Activated CD8-positive, alpha-beta memory T cell treated with anti-CD3 and anti-CD28 coated beads, Interleukin-2, amount 50 U/mL, for 4 hours (primary cell): ENCODE measurements at places on chromosomes 7 and 10.

DNA sequence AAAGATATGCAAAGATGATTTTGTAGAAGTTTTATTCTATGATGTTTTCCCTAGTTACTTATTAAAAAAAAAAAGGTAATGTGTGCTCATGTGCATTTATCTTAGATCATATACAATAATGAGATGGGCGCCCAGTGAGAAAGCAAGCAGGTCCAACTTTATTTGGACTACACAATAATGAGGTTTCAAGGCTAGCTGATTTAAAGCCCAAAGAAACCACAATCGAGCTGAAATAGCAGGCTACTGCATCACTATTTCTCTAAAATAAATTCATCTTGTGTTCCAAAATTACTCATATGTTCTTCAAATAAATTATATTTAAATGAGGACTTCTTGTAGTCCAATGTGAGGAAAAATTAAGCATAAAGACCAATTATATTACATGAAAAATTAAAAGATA is 110.1 kb downstream of the JMJD1C start:
- no peak for DNase-seq

GRCh38 chr10:119330342-119330741 is 123.0 kb downstream of the GRK5 start:
- no peak for DNase-seq

GRCh38 chr10:6069081-6069931 is 7.1 kb upstream of the IL2RA start:
- DNase-seq: no peak

GRCh38 chr7:21942955-21943354 is 2.7 kb downstream of the CDCA7L start:
- DNase-seq: no peak

GRCh38 chr7:78179211-78179610 is 380.6 kb downstream of the PHTF2 start:
- DNase-seq: no peak

DNA sequence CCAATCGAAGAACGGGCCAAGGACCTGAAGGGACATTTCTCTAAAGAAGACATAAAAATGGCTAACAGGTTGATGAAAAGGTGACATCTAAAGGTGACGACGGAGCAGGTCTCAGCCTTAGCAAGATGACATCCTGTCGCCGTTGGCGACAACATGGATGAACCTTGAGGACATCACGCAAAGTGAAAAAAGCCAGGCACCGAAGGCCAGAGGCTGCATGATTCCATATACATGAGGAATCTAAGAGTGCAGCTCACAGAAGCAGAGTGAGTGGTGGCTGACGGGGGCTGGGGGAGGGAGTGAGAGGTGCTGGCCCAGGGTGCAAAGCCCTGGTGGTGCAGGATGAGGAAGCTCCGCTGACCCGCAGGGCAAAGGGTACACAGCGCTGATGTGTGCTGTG is 34.1 kb upstream of the NKX6-2 start:
- DNase-seq: no peak

DNA sequence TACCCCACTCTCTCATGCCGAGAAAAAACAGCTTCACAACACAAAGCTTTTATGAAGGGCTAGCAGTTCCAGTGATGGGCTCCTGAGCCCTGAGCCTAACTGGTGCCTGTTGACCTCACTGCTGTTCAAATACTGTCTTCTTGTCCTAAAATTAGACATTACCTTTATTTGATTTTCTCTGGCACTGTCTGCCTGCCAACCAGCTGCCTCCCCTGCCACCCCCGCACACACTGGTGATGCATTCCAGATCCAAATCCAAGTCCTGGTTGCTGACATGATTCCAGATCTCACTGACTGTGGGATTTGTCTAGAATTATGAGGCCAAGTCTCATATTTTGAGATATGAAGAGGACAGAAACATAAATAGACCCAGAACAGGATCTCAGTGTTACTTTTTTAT is 816.2 kb downstream of the NRG3 start:
- DNase-seq: no peak

DNA sequence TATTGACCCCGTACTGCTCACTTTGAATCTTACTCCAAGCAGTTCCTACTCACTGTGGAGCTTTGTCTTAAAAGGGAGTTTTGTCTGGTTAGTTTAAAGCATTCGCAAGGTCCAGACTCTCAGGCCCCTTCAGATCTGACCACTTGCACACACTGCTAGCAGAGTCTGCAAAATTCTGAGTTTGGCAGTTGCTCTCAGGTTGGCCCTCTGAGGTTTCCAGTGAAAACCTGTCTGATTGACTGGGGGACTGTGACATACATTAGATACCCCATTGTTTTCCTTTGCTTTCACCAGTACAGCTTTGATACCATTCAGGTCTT is 149.2 kb downstream of the XPNPEP1 start:
- no peak for DNase-seq

DNA sequence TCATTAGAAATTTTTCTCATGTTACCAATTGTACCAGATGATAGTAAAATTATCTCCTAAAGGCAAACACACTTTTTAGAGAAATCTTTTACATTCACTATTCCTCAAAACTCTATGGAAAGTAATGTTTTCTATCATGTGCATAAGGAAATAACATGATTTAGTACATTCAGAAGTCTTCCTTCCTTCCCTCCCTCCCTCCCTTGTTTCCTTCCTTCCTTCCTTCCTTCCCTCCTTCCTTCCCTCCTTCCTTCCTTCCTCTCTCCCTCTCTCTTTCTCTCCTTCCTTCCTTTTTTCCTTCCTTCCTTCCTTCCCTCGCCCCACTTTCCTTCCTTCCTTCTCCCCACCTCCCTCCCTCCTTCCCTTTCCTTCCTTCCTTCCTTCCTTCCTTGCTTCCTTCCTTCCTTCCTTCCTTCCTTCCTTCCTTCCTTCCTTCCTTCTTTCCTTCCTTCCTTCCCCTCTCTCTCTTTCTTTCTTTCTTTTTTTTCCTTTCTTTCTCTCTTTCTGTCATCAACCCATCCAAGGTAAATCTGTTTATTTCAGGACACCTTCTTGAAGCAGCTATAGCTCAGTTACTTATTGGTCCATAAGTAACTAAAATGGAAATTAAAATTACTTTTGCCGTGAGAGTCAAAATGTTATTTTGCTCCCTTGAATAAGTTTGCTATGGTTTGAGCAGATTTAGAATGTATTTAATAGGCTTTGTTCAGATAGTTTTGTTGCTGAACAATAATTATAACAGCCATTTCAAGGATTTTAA is 197.9 kb downstream of the PLXDC2 start:
- DNase-seq: no peak
